ENCODE measurements at places on chromosomes 2 and 18.

GRCh38 chr18:3726238-3726951, 276.4 kb downstream of the TGIF1 start:
- no peak for DNase-seq

DNA sequence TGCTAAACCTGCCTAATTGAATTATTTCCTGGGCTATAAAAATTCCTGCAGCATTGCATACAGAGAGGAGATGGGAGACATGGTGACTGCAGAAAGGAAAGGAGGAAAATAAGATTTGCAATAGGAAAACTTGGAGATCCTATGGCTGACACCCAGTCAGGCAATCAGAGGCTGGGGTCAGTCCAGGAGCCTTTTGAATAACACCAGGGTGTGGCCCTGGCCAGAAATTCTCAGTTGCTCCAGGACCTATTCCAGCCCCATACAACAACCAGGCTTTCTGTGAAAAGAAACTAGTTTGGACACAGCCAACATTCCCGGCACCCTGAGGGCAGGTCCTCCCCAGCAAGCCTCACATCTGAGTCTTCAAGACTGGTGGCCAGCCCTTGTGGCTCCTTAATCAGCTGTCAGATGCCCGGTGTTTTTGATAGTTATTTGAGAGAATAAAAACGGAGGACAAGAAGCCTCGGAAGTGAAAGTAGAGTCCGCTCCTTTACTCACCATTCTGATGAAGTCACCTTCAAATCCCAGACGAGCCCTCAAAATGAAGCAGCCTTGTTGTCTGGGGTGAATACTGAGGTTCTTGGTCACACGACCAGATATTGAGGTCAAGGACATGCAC, 31.1 kb upstream of the GMCL1 start:
- DNase-seq, result no peak

DNA sequence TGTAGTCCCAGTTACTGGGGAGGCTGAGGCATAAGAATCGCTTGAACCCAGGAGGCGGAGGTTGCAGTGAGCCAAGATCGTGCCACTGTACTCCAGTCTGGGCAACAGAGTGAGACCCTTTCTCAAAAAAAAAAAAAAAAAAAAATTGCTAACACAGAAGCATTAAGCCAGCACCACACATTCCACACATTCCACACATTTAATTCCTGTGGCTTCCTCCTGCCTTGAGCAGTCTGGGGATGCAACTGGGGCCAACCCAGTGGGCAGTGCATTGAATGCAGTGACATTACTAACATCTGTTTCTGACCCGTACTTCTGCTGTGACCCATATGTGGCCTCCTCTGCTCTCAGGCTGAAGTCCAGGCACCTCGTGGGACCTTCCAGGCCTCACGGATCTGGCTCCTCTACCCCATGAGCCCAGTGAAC, 107.0 kb downstream of the BCL2L11 start:
- DNase-seq, result no peak

- DNase-seq, result no peak
Observed at GRCh38 chr2:20509301-20509769, 62.5 kb downstream of the RHOB start.

DNA sequence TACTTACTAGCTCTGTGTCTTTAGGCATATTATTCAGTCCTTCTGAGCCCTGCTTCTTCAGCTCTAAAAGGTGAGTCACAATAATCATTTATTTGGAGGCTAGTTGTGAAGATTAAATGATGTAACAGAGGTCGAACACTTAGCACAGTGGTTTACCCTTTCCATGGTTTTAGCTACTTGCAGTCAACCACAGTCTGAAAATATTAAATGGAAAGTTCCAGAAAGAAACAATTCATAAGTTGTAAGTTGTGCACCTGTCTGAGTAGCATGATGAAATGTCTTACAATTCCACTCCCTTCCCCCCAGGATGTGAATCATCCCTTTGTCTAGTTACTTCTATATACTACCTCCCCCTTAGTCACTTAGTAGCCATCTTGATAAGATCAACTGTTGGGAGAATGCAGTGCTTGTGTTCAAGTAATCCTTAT, 217.6 kb upstream of the THUMPD2 start:
- DNase-seq, result no peak

GRCh38 chr2:215531284-215531683, 95.4 kb upstream of the FN1 start:
- DNase-seq, result no peak

- no peak for DNase-seq
Observed at GRCh38 chr2:54927085-54927750, 123.0 kb downstream of the RTN4 start.

- DNase-seq, result no peak
Observed at GRCh38 chr2:223594831-223595230, 7.3 kb downstream of the SCG2 start.

DNA sequence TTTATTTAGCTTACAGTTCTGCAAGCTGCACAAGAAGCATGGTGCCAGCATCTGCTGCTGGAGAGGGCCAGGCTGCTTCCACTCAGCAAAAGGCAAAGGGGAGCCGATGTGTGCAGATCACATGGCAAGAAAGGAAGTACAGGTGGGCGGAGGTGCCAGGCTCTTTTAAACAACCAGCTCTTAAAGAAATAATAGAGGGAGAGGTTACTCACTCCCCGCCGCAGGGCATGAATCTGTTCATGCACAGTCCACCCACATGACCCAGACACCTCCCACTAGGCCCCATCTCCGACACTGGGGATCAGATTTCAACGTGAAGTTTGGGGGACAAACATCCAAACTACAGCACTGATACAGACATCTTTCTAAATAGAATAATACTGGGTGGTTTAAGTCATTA, 105.8 kb downstream of the MTCL1 start:
- no peak for DNase-seq

- DNase-seq, result no peak
Observed at GRCh38 chr2:112519506-112519905, 22.8 kb upstream of the POLR1B start.

GRCh38 chr18:45241271-45241670, 374.0 kb upstream of the SLC14A2 start:
- no peak for DNase-seq

DNA sequence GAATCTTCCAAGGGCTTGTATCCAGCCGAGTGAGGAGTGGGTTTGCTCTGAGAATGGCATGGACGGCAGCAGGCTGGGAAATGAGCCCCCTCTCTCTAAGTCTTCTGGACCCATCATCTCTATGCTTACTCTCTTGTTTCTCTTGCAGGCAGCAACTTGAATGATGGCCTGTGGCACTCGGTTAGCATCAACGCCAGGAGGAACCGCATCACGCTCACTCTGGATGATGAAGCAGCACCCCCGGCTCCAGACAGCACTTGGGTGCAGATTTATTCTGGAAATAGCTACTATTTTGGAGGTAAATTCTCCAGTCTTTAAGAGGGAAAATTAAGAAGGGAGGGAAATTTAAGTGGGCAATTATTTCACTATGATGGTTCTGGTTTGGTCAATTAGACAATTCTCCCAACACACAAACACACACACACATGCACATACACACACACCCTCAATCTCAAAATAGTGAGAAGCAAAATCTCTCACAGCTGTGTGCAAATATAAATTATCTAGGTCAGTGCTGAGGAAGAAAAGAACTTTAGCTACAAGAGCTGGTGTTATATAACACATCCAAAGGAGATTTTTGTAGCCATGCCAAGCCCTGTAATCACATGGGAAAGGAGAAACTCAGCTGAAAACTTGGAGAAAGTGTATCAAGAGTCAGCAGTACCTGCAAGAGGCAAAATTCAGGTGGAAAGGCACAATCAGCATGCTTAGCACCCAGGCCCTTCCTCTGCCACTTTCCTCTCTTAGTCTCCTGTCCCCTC, 499.2 kb downstream of the CNTNAP5 start:
- no peak for DNase-seq

DNA sequence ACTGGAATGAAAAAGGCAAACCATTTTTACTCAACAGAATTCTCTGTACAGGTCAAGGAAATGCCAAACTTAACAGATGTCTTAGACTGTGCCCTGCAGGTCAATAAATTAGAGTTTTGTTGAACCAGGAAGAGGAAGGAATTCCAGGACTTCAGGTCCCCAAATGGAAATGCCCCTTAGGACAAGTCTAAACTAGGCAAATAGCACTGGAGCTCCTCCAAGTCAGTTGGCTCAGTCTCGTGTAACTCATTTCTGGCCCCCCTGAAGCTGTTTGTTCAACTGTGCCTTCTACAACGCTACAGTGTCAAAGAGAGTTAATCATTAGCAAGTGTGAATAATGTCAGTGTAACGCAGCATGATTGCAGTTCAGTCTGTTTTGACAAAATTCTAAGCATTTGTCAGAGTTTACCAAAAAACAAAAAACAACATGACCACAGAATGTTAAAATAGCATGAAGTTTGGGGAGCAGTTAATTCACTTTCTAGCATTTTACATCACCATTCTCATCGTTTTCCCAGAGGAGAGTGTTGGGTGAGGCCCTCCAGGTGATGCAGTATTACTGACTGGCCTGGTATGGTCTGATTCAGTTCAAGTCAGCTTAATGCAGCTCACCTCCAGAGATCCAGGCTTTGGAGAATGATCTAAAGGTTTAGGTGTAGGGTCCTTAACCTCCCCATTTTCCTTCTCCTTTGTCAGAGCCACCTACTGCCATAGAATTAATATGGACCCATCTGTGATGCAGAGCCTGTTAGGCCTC, 108.1 kb downstream of the AQP4 start:
- no peak for DNase-seq

- DNase-seq, result no peak
Observed at GRCh38 chr2:224060783-224061482, 21.8 kb upstream of the SERPINE2 start.

DNA sequence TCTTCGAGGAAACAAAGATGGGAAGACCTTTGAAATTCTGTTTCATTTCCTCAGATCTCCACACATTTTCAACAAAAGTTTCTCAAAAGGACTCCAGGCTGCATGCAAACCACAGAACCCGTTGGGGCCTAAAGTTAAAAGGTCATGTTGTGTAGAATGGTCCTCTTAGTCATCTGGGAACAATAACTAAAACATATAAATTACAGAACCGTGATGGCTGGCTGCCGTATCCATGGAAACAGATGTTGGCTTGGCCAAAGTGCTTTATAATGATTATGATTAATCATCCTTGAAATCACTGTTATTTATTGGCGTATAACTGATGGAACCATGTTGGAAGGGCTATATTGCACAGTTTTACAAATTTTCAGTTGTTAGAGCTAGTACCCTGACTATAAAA, 182.8 kb upstream of the CRIM1 start:
- DNase-seq, result no peak

GRCh38 chr2:45412754-45413379, 198.2 kb downstream of the SRBD1 start:
- DNase-seq, result no peak

DNA sequence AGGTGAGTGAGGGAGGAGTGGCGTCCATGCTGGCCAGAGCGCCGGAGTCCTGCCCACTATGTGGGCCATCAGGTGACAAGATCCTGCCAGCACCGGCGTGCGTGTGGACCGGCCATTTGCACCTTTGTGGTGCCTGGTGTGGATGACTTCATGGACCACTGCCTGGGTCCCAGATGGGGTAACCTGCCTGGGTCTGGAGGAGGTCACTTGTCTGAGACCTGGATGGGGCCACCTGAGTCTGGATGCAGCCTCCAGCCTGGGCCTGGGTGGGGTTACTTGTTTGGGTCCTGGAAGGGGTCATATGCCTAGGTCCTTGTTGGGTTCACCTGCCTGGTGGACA, 299.6 kb downstream of the NDUFA10 start:
- DNase-seq, result no peak

DNA sequence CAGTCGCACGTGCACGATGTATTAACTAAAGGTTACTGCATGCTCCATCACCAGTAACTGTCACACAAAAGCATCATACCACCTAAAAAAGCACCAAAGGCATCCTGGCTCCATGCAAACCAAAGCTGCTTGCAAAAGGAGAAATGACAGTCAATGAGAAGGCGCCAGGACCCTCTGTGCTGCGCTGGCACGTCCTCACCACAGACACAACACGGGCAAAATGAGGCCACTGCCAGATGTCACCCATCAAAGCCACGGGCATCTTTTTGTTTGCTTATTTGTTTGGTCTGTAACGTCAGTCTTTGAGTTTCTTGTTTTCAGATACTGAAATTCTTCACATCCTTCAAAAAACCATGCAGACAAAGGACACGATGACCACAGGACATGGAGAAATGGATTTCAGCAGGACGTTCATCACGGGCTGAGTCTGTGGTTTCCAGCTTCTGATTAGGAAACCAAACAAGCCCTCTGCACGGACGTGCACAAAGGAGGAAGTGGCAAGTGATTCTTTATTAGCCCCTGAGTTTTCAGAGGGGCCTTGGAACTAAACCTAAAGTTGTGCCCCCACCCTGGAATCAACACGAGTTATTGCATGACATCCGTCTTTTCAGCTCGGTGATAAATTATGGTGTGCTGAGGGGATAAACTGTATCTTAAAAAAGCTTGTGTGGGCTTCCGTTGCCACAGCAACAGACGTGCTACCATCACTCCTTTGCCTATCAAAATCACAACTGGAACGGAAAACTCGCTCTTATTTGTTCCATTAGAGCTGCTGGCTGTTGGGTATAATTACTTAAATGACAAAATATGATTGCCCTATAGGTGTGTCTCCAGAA, 181.8 kb downstream of the EIPR1 start:
- no peak for DNase-seq

DNA sequence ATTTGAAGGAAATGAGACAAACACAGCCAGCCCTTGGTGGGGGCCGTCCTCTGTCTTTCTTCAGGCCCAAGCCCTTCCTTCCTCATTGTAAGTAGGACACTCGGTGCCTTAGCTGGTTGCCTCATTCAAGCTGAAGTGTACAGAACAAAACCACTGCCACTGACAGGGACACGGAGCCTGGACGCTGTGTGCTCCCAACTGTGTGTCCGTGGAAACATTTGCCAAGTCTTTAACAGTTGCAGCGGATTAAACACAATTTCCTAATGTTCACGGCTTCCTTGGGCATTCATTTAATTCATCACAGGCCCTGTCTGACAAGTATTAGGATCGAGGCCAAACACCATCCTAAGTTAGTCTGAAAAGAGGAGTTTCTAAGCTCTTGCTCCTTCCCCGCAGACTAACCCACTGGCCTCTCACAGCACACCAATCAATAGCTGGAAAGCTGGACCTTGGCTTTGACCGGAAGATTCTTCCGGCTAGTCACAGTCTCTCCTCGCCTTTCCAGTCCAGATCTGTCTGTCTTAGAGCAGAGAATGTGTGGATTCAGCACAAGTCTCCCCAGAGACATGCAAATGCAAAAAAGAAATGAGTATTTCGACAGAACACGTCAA, 68.7 kb upstream of the ACSL3 start:
- DNase-seq, result peak; percentile 39

Measured in posterior cingulate gyrus (tissue), 11 donors.